Central memory CD4-positive, alpha-beta T cell (primary cell): ENCODE measurements at places on chromosomes 7 and 10.

DNA sequence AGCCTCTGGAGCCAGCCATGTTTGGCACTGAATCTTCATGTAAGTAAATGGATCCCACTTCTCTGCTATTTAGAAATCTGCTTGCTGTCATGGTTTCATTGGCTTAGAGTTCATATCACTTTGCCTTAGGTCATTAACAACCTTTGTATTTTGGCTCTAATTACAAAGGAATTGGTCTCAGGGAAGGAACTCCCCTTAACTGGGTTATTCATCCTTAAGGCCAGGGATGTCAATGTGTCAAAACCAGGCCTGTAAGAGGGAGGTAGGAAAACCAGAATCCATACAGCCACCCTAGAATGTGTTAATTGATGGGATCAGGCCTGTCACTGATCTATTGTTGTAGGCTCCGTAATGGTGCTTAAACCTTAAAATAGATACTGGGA lies 67.3 kb downstream of the ST7 start:
- DNase-seq, result no peak

- DNase-seq, result no peak
These were observed 342.1 kb downstream of the BMPER start for GRCh38 chr7:34247468-34247867.

GRCh38 chr7:138542183-138542582 lies 82.1 kb downstream of the TRIM24 start:
- no peak for DNase-seq

DNA sequence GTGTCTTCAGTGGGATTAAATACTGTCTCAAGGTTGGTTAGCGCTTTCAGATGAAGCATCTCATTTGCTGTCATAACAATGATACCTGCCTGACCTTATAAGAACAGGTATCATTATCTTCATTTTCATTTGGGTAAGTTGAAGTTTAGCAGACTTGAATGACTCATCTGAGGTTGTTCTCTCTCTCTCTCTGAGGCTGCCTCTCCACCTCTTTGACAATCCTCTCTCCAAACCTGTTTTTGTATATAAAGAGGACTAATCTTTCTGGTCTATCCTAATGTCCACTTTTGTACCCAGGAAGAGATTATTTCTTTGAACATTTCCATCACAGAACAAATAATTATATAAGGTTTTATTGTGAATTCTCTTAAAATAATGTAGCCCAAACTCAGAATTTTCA lies 291.4 kb downstream of the KLF6 start:
- DNase-seq, result no peak

DNA sequence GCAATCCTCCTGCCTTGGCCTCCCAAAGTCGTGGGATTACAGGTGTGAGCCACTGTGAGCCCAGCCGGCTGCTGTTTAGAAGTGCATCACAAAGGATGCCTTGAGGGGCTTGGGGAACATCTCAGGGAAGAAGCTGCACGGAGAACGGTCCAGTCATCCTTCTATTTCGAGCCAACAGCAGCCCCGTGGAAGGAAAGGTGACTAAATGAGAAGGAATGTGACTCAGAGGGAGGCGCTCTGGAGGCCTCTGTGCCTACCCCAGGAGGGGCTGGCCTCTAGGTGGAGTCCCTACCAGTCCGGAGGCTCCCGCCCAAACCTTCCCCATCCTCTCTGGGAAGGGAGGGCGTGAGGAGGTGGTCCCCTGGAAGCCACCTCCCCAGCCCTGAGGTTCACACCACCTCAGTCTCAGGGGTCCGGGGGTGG lies 76.2 kb downstream of the CTBP2 start:
- DNase-seq, result no peak

DNA sequence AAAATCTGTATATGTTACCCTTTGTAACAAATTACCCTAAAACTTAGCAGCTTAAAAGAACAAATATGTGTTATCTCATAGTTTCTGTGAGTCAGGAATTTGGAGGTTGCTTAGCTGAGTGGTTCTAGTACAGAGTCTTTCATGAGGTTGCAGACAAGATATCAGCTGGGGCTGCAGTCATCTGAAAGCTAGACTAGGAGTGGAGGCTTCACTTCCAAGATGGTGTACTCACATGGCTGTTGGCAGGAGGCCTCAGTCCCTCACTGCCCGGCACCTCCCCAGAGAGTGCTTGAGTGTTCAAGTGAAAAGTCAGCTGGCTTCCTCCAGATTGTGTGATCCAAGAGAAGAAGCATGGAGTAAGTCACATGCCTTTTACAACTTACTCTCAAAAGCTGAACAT lies 16.9 kb upstream of the GGCT start:
- no peak for DNase-seq

GRCh38 chr7:41709621-41710020 lies 6.7 kb upstream of the INHBA start:
- no peak for DNase-seq
